ENCODE measurements at places on chromosomes 6 and 20.

DNA sequence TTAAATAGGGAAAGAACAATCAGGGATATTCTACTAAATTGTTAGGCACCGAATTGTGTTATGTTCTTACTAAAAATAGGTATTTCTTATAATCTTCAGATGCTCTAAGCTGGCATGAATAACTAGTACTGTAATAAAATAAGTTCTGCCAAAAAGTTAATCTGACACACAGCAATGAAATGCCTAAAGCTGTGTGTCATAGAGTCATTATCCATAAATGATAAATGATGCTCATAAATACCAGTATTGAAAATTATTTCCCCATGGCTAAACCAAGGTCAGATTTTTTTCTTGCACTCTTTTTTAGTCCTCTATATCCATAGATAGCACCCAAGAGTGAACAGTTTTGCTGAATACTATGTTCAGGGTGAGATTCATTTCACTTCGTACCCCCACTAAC, 11.7 kb upstream of the PRIM2 start:
- DNase-seq = no peak

GRCh38 chr6:31541059-31541657, 645 bp downstream of the DDX39B start:
- DNase-seq = peak; percentile 75

GRCh38 chr6:36873612-36874442, 776 bp downstream of the PPIL1 start:
- DNase-seq = no peak

DNA sequence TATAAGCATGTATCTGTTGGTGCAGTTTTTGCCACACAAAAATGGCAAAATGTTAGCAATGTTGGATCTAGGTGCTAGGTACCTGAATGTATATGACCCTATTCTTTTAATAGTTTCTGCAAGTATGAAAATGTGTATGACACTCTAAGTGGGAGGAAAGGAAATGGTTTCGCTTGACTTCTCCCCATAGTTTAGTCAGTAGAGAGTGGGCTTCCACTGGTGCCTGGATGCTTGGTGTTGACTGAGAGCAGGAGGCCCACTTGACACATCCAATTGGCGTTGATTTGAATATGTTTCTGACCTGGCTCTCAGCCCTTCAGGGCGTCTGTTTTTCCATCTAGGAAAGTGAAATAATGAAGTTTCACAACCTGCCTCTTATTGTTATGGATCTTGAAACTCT, 41.8 kb upstream of the GABRR1 start:
- peak; percentile 21 for DNase-seq

GRCh38 chr6:87879132-87879861, 168.3 kb upstream of the SPACA1 start:
- no peak for DNase-seq

DNA sequence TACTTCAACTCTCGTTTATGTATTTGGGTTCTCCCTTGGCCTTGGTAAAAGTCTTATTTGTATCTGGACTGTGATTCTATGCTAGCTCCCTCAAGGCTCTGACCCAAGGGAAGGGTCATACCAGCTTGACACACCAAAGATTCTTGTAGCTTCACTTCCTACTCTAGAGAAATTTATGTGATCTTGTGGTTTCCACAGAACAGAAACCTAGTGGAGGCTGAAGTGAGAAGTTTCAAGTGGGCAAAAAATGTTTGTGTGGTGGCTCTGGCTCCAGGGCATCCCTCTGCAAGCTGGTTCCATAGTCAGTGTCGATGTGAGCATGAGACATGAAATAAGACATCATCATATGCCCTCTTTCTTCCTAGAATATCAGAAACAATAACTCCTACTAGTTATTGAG, 48.1 kb upstream of the TNFRSF21 start:
- no peak for DNase-seq

DNA sequence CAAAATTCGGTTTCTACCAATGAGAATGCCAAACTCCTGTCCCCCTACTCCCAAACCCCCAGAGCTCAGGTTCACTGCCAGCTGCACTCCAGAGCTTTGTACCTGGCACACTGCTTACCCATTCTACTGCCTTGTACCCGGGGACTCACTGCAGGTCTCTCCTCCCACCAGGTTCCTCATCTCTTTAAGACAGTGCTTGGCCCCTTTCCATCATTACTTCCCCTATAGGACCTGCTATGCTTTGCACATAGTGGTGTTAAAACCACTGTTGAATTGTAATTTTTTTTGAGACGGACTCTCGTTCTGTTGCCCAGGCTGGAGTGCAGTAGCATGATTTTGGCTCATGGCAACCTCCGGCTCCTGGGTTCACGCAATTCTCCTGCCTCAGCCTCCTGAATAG, 25.9 kb downstream of the LYRM4 start:
- DNase-seq = peak; percentile 39

- DNase-seq = no peak
These were observed 256.9 kb downstream of the LRFN2 start for GRCh38 chr6:40330301-40330721.

DNA sequence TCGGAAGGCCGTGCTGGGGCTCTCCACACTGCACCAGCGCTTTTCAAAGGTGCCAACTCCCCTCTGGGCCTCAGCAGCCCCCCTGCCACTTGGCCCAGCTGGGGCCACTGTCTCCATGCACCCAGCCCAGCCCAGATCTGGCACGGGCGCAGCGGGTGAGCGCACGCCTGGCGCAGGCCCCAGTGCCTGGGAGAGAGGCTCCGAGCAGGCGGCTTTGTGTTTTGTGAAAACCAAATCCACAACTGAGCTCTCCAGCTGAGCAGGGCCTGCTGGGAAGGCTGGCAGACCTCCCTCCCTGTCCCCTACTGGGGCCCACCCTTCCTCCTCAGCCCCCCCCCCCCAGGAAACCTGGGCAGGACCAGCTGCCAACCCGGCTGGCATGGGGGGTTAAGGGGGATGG, 17.0 kb downstream of the MDGA1 start:
- DNase-seq = no peak

- peak; percentile 85 for DNase-seq
These were observed 46.0 kb downstream of the GTF2H5 start for GRCh38 chr6:158213925-158214674.

DNA sequence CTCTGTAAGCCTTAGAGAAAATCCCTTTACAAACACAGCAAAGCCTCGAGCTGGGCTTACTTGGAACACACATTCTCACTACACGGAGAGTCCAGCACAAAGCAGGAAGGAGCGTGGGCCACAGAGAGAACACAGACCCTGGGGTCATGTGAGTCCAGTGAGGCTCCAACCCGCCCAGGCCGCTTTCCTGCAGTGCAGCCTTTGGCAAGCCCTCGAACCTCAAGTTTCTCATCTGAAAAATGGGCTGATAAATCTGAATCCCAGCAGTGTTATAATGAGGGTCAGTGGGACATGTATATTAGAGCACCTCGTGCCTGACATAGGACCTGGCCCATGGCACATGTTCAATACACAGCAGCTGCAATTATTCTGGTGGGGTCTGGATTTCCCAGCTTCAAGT, 305.5 kb upstream of the SULF2 start:
- no peak for DNase-seq

DNA sequence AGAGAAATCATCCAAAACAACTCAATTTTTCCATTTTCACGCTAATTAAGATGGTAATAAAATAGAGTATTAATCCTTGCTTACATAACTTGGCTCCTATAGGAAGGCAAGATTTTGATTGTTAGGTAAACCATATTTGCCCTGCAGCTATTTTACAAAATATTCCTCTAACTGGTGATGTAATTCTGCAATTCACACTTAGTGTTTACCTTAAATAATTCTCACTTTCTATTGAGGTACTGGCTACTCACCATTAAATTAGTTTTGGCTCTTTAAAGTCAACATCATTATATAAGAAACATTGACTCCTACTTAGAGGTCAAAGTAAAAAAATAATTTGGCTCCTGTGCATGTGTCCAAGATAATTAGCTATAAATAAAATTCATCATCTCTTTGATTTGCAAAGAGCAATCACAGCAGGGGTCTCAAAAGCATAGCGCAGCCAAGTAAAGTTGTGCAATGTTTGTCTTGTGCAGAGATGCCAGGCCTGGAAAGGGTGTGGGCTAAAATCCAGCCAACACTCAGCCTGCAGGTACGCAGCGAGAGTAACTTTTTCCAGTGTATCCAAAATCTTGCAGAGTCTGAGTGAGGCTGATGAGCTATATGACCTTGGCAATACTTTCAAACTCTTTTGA, 501.2 kb downstream of the MMUT start:
- DNase-seq = no peak

- no peak for DNase-seq
These were observed 332.4 kb upstream of the PRDM1 start for GRCh38 chr6:105753620-105754211.

DNA sequence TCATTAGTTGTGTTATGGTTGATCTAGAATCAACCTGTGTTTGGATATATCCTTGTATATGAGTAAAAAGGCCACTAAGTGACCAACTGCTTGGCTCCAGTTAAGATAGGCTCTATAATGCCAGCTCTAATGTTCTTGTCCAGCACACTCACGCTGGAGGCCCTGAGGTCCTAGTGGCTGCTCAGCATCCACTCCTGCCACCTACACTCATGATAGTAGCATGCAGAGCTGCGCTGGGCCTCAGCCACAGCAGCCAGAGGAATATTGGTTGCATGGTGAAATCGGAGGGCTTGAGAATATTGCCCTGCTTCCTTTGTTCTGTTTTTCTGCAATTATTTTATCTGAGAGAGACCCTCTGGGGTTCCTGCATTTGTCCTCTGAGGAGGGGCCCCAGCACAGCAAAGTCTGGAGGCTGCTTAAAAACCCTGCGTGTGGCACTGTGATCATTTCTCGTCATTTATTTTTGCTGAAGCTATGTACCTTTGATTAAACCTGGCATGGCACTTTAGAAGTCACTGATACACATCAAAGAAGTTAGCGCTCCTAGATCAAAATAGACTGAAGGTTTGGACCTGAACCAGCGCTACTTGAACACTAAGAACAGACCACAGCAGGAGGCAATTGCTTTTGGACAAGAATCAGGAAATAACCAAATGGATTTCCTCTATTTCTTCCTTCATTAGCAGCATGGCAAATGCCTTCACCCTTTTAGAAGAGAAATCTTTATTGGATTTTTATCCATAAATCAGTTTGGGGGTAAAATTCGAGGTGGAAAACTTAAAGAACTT, 398.4 kb upstream of the ID4 start:
- DNase-seq = no peak

DNA sequence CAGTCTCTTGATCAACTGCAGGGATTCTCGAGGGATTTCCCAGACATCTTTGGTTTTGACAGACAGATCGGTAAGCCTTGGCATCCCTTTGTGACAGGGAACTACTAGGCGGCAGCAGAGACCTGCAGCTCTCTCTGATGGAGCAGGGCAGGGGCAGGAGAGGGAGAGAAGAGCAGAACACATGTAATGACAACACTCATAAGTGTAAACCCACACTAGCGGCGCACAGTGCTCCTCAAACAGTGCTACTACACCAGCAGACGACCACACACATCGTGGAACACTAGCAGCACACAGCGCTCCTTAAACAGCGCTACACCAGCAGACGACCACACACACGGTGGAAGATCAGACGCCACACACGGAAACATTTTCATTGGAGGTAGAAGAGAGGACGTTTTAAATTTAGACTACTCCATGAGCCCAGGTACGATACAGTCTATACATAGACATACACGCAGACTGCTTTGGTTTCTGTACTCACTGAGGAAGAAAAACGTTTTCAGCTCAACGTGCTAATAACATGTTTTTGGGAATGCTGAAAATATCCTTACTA, 94.5 kb upstream of the TRAF3IP2 start:
- DNase-seq = no peak

DNA sequence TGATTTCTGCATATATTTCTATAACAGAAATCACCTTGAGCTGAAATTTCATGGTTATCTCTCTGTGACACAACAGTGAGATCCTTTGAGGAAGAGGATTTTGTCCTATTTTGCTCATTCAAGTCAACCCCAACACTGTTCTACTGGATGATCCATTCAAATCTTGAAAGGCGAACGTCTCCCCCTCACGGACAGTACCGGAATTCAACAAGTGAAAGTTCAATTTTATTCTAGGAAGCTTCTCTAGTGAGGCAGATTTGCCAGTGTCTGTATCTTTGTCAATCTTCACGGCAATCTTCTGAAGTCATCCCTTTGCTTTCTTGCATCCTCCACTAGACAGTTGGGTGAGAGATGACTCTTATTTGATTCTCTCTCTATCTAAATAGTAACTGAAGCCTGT, 91.7 kb upstream of the PDE7B start:
- no peak for DNase-seq

DNA sequence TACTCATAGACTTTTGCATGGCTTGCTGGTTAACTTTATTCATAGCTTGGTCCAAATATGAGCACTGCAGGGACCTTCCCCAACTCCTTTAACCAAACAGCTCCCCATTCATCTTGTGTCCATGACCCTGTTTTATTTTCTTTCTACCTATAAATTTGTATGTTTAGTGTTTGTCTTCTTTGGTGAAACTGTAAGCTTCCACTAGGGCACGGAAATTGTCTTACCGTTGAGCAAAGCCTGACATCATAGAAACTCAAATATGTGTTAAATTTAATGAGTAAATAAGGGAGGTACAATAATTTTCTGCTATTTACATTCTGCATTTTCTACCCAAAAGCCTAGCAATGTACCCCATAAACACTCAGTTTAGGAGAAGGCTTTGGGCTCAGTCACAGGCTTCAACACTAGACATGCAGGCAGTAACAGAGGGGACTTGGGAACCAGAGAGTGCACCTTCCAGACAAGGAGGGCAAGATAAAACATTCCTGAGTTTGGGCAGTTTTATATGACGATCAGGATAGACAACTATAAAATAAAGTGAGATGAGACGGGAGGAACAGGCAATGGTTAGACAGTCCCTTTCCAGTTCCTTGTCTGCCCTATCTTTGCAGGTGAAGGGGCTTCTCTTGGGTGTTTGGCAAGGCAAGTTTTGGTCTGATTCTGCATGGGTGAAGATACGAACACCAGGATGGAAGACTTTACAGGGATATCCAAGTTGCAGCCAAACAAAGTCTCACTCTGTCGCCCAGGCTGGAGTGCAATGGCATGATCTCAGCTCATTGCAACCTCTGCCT, 46.2 kb upstream of the ZNF217 start:
- no peak for DNase-seq

GRCh38 chr20:54555150-54555549, 79.8 kb downstream of the DOK5 start:
- DNase-seq = no peak

DNA sequence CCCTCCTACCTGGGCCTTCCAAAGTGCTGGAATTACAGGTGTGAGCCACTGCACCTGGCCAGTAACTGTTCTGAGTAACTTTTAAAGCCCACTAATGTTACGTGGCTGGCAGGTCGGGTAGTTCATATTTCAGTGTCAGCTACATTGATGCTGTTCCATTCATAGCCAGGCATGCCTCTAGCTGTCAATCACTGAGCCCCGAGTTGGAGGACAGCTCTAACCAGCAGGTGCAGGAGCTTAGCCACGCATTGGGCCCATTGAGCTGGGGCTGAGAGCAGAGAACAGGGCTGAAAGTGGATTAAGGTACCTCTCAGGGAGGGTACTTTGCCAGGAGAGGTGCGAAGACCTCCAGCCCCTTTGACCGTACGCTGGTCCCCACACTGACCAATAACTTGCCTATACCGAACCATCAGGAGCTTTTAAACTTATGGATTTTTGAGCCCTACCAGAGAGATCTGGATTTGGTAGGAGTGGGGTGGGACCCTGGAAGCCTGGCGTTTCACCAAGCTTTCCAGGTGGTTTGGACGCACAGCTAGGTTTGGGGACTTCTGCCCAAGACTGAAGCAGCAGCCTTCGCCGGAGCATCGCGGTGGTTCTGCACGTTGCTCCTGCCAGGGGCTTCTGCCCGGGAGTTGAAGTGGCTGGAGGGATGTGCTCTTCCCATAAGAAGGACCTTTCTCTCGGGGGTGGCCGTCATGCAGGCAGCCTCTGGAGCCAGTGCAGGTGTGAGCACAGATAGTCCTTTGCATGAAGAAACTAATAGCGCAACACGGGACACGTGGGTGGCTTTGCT, 82.6 kb downstream of the SERAC1 start:
- no peak for DNase-seq
